ENCODE measurements at places on chromosomes 12 and 14.
A peak's percentile ranks its signal among the peaks of the same experiment; 100 is the strongest.

DNA sequence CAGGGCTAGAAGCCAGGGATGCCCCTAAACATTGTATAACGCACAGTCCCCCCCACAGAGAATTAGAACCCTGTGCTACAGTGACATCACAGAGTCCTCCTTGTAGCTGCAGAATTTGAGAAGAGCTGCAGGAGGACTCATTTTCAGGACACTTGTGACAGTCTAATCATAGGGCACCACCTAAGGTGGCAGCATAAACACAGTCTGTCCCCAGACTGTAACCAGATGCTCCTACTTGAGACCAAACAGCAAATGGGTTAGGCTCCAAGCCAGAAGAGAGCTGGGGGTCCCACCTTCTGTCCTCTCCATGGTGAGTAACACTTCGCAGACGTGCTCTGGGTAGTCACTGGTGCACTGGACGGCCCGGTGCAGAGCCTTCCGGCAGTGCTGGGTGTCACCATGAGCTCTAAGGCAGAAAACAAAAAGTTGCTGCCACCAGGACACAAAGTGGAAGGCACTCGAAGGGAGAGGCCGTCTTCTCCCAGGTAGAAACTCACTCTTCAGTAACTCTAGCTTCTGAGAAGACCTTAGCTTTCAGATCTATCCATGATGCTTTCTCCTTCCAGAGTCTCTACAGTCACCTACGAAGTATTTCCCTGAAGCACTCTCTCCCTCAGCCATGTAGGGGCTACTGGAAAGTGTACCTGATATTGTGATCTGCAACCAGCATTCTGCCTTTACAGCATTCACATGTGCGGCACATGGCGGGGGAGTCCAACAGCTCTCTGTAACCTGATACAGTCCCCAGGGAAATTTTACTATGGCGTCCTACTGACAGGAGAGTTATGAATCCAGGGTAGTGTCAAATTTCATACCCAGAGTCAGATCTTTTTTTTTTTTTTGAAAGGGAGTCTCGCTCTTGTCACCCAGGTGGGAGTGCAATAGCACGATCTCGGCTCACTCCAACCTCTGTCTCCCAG lies 17.1 kb downstream of the FICD start:
- no peak for DNase-seq

DNA sequence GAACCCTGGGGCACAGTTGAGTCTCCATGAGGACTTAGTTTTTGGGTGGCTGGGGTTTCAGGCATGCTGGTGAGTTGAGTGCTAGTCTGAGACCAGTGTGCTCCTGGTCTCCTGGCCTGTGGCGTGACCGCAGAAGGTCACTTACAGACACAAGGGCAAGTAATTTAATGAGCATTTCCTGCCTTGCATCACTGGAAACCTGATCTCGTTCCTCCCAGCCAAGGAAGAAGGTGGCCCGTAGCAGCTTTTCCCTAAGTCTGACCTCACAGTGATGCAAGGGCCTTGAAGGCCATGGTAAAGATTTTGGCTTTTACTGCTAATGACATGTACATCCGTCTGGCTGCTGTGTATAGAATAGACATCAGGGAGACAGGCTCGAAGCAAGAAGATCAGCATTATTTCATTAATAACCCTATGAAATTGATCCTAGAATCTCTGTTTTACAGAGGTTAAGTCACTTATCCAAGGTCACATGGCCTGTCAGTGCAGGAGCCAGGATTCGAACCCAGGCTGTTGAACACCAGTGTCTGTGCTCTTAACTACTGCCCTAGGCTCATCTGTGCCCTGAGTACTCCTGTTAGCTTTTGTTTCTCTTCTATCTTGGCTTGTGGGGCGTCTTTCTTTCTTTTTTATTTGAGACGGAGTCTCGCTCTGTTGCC lies 4.6 kb downstream of the TMEM120B start:
- DNase-seq: peak; percentile 26

DNA sequence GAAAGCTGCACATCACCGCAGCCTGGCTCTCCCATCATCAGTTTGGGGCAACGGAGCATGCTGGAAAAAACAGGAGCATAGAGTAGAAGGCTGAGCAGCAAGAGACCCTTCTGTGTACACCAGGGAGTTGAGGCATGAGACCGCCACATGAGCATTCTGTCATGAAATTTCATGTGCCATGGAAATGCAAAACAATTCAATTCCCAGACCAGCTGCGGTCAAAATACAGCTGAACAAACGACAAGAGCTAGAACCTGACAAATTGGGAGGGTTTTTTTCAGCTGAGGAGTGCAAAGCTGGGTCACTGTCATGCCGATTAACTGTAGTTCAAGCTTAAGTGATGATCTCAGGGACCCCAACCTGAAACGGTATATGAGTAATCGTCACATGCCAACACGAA lies 37.1 kb downstream of the TMEM30B start:
- no peak for DNase-seq

DNA sequence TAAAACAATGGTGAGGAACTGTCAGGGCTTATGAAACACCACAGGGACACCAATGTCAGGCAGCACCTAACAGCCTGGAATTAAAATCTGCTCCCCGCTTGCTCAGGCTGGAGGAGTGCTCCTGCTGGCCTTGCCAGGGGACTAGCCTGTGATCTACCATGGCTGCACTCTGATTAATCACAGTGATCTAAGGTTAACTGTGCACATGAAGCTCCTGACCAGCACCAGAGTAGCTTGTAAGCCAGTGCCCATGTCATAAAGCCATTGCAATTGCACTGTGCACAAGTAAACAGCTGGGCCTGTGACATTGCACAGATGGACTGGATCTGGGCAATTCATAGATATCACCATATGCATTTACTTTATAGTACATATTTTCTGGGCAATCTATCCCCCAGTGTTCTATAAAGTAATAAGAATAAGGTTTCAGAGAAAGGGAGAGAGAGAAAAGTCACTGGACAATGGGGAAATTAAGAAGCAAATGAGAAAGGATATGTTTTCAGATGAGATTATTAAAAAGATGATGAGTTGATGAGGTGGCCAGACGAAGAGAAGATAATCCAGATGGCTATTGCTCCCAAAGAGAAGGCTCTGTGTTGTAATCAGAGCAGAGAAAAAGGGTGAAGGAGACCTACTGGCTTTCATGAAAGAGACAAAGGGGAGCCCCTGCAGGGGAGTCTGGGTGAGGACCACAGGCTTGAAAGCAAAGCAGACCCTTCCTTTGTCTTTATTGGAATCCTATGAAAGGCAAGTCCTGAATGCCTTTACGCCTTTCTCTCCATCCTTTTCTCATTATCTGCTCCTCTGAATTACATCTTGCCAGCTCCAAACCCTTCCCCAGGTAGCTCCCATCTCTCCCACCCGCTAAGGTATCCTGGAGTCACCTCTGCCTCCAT lies 145.8 kb downstream of the SLC38A6 start:
- DNase-seq: no peak

GRCh38 chr12:15318841-15319240 lies 3.5 kb upstream of the PTPRO start:
- no peak for DNase-seq

DNA sequence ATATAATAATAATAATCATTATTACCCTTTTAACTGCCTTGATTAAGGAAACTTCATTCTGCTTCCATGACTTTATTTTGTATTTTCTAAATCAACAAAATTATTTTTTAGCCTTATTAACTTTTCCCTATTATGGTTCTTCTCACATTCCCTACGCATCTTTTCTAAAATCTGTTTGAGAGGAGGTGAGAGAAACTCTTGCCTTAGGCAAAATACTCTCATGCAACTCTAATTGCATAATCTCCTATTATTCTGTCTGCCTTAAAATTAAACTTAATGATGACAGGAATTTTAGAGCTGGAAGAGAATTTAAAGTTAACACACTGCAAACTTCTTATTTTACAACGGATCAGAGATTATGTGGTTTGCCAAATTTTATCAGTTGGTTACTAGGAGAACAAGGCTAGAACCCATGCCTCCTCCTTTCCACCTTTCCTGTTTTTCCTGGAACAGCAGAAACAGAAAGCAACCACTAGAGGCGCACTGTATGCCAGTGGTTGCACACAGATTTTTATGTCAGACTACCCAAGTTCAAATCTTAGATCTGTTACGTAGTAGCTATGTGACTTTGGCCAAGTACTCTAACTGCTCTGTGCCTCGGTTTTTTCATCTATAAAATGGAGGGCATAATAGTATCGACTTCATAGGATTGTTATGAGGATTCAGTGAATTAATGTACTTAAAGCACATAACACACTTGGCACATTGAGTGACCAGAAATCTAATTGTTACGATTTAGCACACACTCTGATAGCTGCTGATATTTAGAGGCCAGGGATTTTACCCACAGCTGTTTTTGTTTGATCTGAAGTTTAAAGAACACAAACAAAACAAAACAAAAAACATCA lies 4.3 kb upstream of the BRMS1L start:
- no peak for DNase-seq

GRCh38 chr14:52380294-52380693 lies 66.2 kb downstream of the PTGER2 start:
- DNase-seq: no peak

GRCh38 chr12:130029151-130029550 lies 125.3 kb upstream of the TMEM132D start:
- no peak for DNase-seq

DNA sequence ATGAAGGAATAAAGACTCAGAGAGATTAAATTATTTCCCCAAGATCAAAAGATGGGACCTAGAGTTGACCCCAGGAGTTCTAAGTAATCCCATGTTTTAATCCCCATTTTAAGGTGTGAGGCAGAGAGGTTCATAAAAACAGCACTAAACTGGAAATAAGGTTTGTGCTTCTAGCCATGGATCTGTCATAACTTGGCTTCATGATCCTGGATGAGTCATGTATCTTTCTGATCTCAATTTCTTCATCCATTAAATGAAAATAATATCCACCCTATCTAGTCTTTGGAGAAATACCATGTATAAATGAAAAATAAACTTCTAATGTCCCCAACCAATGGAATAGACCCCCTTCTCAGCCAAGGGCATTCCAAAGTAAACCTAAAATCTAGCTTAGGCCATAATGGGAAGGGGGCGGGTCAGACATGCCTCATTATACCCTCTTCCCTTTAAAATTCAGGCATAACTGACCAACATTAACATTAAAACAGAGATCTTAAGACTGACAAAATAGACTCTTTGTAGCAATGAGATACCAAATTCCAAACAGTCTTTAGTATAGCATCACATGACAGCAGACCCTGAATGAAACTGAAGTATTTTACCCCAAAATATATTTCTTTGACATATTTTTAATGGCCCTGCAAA lies 47.8 kb downstream of the SLC41A2 start:
- no peak for DNase-seq

GRCh38 chr12:46153268-46153872 lies 115.5 kb downstream of the SLC38A1 start:
- DNase-seq: no peak

DNA sequence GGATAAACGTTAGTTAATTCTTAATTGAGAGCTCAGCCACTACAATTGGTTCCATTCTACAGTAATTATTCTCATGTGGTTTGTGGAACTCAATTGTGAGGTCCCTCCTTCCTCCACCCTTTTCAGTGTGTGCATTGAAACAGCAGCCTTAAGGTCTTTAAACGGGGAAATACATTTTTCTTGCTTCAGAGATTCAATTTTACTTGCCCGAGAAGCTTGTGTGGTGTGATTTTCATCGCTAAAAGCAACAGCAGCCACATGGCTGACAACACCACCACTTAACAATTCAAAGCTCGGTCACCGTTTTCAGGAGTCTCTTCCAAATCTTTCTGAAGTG lies 733 bp upstream of the PPFIBP1 start:
- no peak for DNase-seq

DNA sequence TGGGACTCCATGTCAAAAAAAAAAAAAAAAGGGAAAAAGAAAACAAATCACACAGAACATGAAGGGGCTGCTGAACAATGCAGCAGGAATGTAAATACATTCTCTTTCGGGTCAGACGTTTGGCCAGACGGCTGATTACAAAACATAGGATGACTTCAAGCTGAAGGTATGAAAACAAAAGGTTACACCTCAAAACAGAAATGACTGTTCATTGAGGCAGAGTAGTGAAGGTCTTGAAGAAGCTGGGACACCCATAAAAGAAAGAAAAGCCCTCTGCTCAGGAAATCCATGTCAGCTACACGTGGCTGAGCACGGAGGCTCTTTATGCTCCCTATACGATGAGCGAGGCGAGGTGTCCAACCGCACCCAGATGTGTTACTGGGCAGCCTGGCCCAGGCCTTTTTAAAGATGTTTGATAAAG lies 37.7 kb downstream of the FGD4 start:
- no peak for DNase-seq
